ENCODE measurements at places on chromosomes 2 and 18. TPM values are rescaled to one million over a fixed set of nuclear protein-coding genes. Genes with fewer than 3 reads are reported as not detected.

ADD2 gene
- total RNA-seq, result 8.5 TPM

HOXD4 gene
- total RNA-seq, result 5.4 TPM

IRS1 gene
- total RNA-seq, result 14.5 TPM

TLX2 gene
- total RNA-seq, result not detected

C1QL2 gene
- total RNA-seq, result 0.10 TPM

SP140 gene
- 0.49 TPM for total RNA-seq

BOLL gene
- total RNA-seq, result 0.10 TPM

CCDC178 gene
- 0.99 TPM for total RNA-seq

L3MBTL4 gene
- total RNA-seq, result 17.5 TPM

CAPN14 gene
- total RNA-seq, result 0.49 TPM

KRTCAP3 gene
- total RNA-seq, result 2.5 TPM

ABCB11 gene
- total RNA-seq, result 0.79 TPM

HOXD12 gene
- total RNA-seq, result not detected

CNTNAP5 gene
- 0.10 TPM for total RNA-seq

EDAR gene
- total RNA-seq, result 2.5 TPM

ANO7 gene
- total RNA-seq, result 0.79 TPM

RAX gene
- 0.39 TPM for total RNA-seq

ABCG8 gene
- under 0.01 TPM for total RNA-seq

IL1R1 gene
- total RNA-seq, result 20.3 TPM

NT5DC4 gene
- total RNA-seq, result not detected

IL36A gene
- not detected for total RNA-seq

AP1S3 gene
- total RNA-seq, result 4.0 TPM

VSNL1 gene
- 21.9 TPM for total RNA-seq

ZNF24 gene
- 44.5 TPM for total RNA-seq

CROCC2 gene
- total RNA-seq, result 0.30 TPM

KHK gene
- total RNA-seq, result 1.7 TPM

TIGD1 gene
- total RNA-seq, result 5.1 TPM

CFC1 gene
- not detected for total RNA-seq

ANKRD44 gene
- total RNA-seq, result 21.8 TPM

KCNF1 gene
- total RNA-seq, result 0.10 TPM

TUBA3E gene
- not detected for total RNA-seq

REG1A gene
- total RNA-seq, result not detected

IL1RL2 gene
- total RNA-seq, result 6.3 TPM

CCDC102B gene
- total RNA-seq, result 54.6 TPM

BCL2 gene
- total RNA-seq, result 32.2 TPM

CD226 gene
- 1.4 TPM for total RNA-seq

GKN1 gene
- not detected for total RNA-seq
